ENCODE measurements at places on chromosomes 13 and 19.

DNA sequence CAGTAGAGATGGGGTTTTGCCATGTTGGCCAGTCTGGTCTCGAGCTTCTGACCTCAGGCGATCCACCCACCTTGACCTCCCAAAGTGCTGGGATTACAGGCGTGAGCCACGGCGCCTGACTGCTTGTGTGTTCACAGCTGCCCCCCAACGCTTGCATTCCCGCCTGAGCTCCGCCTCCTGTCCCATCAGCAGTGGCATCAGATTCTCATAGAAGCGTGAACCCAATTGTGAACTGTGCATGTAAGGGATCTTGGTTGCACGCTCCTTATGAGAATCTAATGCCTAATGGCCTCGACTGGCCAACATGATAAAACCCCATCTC lies 75.9 kb downstream of the GADD45B start:
- no peak for DNase-seq

GRCh38 chr13:87498681-87499080 lies 172.5 kb upstream of the SLITRK5 start:
- no peak for DNase-seq

GRCh38 chr13:31199849-31200636 lies at the start of gene B3GLCT:
Gene B3GLCT (plus strand): TSS chr13:31199975. CDS start chr13:31200085, 110 bp downstream.
- DNase-seq = peak; percentile 91

DNA sequence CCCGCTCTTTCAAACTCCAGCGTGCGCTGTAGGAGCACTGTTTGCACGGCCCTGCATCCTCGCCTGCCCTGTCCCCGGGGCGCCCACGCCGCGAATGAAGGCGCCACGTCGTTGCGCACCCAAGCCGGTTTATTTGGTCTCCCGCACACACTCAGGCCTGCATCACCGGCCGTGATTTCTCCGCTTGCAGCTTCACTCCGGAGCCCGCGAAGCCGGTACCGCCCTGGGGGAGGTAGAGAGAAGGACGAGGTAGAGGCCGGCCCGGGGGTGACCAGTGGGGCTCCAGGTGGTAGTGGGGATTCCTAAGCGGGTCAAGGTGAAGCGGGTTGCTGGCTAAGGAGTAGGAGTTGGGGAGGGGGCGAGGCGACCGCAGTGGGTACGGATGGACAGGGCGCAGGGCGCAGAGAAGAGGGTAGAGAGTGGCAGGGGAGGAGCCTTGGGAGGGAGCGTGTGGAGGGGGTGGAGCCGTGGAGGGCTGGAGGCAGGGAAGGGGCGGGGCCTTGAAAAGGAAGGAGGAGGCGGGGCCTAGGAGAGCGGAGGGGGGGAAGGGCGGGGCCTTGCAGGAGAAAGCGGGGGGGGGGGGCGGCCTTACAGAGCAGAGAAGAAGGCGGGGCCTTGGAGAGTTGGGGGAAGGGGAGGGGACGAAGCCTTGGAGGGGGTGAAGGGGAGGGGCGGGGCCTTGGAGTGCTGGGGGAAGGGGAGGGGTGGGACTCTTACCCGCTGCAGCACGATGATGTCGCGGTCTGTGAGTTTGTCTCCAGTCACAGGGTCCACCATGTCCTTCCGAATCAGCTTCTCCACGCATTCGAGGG lies 24.6 kb downstream of the NOSIP start:
- DNase-seq = peak; percentile 77

DNA sequence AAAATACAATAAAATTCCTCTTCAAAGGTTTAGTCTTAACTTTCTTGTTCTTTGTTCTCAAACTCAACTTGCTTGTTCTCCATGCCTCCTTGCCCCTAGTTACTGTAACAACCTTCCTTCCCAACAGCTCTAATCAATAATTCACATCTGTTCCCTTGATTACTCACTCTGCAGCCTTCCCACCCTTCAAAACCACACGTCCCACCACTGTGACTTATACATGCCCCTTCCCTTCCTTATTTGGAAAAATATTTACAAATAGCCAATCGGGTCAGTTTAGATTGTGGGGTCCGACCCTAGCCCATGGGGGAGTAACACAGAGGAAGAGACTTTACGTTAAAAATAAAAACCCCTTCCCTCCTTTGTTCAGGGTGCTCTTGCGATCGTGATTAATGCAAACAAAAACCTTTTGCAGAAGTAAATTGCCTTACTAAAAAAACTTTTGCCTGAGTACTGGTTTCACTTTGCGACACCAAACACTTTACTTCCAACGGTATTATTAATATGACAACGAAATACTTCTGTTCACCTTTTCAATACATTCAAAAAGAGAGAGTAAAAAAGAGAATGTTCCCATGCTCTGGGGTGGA lies 512 bp upstream of the ZNF93 start:
- DNase-seq = no peak

- no peak for DNase-seq
Measured at GRCh38 chr13:61286148-61286745, 129.4 kb downstream of the PCDH20 start.

GRCh38 chr19:1814391-1814790 lies 2.3 kb upstream of the ATP8B3 start:
- DNase-seq = no peak

GRCh38 chr13:76474356-76474755 lies 411.8 kb downstream of the KCTD12 start:
- DNase-seq = no peak

DNA sequence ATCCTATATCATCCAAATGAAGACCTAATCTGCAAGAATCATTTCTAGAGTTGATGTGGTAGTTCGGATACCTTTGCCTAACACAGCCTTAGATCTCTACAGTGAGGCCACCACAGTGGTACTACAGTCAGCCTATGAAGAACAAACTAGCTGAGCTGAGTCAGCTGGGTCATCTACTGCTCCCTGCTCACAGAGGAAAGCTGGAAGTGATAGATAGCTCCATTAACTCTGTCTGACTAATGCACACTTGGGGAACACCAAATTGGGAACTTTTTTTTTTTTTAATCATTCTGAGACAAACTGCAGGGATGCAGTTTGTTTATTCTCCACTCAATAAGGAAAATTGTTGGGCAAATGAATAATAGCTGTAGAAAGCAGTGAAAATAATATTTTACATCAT lies 1160.6 kb downstream of the PCDH9 start:
- no peak for DNase-seq

GRCh38 chr19:49859682-49860335 lies 7.6 kb downstream of the PNKP start:
- no peak for DNase-seq

DNA sequence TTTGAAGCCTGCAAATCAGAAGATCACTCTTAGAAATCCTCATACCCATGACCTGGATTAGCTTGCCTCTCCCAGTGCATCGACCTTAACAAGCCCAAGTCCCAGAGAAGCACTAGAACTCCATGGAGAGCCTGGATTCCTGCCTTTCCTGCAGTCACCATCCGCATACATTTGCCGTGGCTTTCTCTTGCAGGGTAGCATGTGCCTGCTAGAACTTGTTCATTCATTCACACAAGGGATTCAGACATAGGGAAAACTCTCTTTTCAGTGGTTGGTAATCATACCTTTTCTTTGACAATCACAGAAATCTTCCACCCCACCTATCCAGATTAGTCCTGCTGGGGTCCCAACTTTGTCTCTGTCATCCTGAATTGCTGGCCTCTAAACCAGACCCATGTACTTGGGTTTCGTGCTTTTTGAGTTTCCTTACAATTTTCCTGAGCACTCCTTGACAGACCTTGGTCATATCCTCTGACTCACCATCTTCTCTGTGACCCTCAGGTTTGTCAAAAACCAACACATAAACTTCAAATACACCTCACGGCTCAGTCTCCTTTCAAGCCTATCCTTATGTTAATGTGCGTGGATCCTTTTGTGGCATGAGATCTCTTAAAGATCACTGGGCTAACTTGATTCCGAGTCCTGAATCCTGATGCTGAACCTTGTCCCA lies 355.0 kb downstream of the MYO16 start:
- DNase-seq = no peak

GRCh38 chr13:111202745-111203144 lies 87.6 kb downstream of the ARHGEF7 start:
- no peak for DNase-seq

DNA sequence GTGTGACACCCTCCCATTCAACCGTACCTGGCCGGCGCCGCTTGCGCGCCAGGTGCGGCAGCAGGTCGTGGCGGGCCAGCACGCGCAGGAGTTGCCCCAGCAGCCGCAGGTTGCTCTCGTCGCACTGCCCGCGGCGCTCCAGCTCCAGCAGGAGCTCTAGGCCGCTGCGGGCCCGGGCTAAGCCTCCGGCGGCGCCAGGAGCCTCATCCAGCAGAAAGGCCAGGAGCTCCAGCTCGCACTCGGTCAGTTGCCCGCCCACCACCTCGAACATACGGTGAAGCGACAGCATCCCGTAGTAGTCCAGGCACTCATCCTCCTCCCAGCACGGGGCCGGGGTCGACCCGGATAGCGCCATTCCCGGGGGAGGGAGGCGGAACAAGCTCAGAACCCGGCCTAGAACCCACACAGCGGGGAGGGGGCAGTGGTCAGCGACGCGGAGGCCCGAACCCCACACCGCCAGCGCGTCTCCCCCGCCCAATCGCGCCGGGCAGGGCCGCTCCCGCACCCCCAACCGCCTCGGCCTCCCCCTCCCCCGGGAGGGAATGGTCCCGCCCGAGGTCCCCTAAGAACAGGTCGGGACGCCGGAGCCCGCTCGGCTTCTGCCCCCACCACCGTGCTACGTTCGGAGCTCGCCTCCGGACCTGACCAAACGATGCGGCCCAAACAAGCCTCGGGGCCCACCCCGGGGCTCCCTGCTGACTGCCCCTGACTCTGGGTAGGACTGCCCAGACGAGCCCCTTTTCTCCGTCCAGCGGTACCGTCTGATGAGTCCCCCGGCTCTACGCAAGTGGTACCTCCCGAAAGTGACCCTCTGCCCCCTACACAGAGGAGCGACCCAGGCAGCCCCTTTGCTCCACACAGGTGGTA lies 591 bp downstream of the DEDD2 start:
- DNase-seq = no peak

DNA sequence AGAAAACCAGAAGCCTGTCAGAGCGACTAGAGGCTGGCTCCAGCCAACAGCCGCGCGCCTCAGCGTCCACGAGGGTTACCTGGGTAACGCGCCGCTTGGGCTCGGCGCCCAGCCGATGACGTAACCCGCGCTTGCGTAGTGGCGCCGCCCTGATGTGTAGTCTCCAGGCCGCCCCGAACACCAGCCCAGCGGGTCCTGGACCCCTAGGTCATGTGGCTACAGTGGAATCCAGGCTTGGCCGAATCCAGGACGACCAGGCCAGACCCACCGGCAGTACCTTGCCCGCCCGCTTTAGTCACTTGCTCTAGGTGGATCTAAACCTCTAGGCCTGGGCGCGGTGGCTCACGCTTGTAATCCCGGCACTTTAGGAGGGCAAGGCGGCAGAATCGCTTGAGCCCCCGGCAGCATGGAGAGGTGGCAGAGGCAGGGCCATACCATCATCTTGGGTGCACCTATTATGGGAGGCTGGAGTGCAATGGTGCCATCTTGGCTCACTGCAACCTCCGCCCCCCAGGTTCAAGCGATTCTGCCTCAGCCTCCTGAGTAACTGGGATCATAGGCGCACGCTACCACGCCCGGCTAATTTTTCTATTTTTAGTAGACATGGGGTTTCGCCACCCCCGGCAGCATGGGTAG lies 7.2 kb upstream of the ZNF606 start:
- DNase-seq = peak; percentile 73

- no peak for DNase-seq
Measured at GRCh38 chr19:41933693-41934426, 5.6 kb upstream of the ERFL start.

- no peak for DNase-seq
Measured at GRCh38 chr13:84121456-84121855, 239.2 kb upstream of the SLITRK1 start.

GRCh38 chr13:99230991-99231390 lies 27.2 kb downstream of the GPR18 start:
- no peak for DNase-seq

DNA sequence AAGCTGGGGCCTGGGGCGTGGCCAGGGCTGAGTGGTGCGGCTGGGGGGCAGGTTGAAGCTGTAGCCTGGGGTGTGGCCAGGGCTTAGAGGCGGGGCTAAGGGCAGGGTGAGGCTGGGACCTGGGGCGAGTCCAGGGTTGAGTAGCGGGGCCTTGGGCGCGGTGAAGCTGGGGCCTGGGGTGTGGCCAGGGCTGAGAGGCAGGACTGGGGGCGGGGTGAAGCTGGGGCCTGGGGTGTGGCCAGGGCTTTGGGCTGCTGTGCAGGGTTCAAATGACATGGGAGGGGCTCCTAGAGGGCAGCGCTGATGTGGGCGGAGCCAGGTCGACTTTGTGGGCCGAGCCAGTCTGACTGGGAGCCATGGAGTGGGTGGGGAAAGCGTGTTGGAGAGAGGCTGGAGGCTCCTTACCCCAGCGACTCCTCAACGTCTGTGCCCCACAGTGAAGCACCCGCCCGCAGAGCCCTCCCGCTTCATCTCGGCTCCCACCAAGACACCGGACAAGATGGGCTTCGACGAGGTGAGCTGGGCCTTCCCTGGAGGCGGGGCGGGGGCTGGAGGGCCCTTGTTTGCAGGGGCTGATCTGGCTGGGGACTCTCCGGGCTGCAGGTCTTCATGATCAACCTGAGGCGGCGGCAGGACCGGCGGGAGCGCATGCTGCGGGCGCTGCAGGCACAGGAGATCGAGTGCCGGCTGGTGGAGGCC lies 21.5 kb downstream of the COLGALT1 start:
- no peak for DNase-seq

DNA sequence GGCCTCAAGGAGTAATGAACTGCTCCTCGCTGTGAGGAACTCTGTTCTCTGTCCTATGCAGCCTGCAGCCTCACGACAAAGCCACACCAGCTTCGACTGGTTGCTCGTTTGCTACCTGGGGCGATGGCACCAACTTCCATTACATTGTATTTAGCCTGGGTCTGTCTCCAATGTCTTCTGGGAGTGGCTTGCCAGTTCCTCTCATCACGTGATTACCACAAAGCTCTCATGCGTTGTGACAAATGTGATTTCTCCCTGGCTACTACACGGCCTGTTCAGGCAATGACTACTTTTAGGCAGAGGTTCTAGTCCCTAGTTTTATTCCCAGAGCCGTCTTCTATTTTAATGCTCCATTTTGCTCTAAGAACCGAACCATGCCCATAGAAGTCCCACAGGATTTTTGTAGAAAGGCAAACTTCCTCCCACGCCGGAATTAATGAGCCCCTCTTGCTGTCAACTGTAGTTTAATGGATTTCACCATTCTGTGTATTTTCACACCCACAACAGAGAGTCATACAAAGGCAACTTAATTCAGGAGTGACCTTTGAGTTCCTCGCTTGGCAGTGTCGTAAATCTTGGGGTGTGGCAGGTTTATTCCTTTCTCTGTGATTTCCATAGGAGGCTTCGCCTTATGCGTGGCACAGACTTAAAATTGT lies 351.9 kb downstream of the EFNB2 start:
- no peak for DNase-seq

DNA sequence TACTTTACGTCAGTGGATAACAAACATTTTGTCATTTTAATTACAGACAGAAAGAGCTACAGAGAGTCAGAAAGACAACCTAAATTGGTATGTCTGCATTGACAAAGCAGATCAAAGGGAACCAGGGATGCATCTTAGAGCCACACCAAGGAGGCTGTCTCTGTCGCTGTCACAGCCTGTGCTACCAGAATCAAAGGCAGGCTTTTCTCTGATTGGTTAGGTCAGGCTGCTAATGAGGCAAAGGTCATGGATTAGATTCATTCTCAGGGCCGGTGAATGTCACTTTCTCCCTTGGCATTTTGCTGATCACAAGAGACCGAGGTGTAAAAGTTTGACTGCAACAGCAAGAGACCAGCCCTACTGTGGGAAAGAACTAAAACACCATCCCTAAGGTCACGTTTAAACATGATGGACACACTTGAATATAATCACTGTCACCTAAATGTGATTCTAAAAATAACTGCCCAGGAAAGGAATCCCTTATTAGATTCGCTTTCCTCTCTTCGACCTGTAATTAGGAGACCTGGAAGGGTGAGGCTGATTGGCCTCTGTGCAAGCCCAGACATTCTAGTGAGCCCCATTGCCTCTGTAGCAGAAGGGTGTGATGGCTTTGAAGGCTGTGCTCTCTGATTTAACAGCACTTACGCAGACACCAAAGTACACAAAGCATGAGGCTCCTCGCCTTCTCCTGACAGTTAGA lies 314.4 kb upstream of the NBEA start:
- DNase-seq = no peak

Data from activated CD8-positive, alpha-beta memory T cell treated with anti-CD3 and anti-CD28 coated beads for 24 hours (primary cell).